Activated T-cell treated with anti-CD3 and anti-CD28 coated beads, Interleukin-2, amount 50 U/mL, for 72 hours (primary cell): ENCODE measurements at places on chromosomes 16 and 17. TPM values are rescaled to one million over a fixed set of nuclear protein-coding genes. Genes with fewer than 3 reads are reported as not detected.

Gene MYH1
- not detected for total RNA-seq

Gene UMOD
- total RNA-seq = not detected

Gene TMEM231
- 9.6 TPM for total RNA-seq

Gene ABCC3
- total RNA-seq = not detected

Gene AATK
- total RNA-seq = 0.81 TPM

Gene CPNE2
- total RNA-seq = 15.1 TPM

Gene NOD2
- total RNA-seq = 11.3 TPM

Gene PPP1R27
- total RNA-seq = not detected

Gene CACNA1H
- 0.48 TPM for total RNA-seq
